ENCODE measurements at places on chromosomes 7 and 10. TPM values are rescaled to one million over a fixed set of nuclear protein-coding genes. Genes with fewer than 3 reads are reported as not detected.

ANK3 gene
- total RNA-seq, result 13.8 TPM

ITPRID1 gene
- total RNA-seq, result not detected

C10orf62 gene
- not detected for total RNA-seq

ZNRF2 gene
- total RNA-seq, result 4.0 TPM

CALCR gene
- not detected for total RNA-seq

BTBD16 gene
- total RNA-seq, result not detected

AFAP1L2 gene
- 0.51 TPM for total RNA-seq

CALY gene
- total RNA-seq, result not detected

UCMA gene
- total RNA-seq, result not detected

EPO gene
- not detected for total RNA-seq

ATXN7L1 gene
- total RNA-seq, result 2.8 TPM

SLC26A3 gene
- total RNA-seq, result not detected

MSS51 gene
- 0.35 TPM for total RNA-seq

SORCS1 gene
- 0.09 TPM for total RNA-seq

CPVL gene
- total RNA-seq, result not detected

VIPR2 gene
- not detected for total RNA-seq

SPDYE6 gene
- total RNA-seq, result not detected

All from pericardium fibroblast (primary cell).